ENCODE measurements at places on chromosomes 1 and 21.
A peak's percentile ranks its signal among the peaks of the same experiment; 100 is the strongest.

- DNase-seq: no peak
These were observed 17.2 kb downstream of the BSND start for GRCh38 chr1:55015731-55016620.

- DNase-seq: no peak
These were observed 43.4 kb downstream of the LTN1 start for GRCh38 chr21:28949318-28949717.

DNA sequence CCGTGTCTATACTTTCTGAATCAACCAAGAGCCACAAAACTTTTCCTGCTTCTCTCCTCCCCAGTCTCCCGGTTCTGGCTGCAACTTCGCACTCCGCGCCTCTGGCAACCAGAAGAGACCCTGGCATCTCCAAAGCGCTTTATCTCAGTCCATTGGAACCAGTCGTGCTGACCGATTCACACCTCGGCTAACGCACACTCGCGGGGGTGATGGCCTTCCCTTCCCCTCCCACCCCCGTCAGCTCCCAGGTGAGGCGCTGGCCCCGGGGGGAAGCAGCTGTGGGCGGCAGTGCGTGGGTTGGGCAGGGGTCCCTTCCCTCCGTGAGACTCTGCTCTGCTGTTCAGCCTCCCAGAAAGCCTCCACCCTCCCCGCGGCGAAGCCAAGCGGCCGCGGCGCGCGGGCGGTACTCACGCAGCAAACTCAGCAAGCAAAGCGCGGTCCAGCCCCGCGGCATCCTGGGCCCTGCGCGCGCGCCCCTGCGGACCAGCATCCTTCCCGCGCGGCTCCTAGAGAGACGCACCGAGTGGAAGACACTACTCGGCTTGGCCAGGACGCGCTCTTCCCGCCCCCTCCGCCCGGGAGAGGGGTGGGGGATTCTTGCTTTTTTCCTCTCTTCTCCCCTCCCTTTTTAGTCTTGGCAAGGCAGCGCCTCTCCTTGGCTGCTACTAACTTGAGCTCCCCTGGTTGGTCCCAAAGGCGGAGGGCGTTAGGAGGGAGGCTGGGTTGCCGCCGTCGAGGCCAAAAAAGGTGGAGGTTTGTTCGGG is at the start of gene CD34:
TSS of gene CD34 (minus strand) at position 535 of the 764 bp plus-strand sequence. CDS start at position 490, 45 bp downstream.
- peak; percentile 33 for DNase-seq

DNA sequence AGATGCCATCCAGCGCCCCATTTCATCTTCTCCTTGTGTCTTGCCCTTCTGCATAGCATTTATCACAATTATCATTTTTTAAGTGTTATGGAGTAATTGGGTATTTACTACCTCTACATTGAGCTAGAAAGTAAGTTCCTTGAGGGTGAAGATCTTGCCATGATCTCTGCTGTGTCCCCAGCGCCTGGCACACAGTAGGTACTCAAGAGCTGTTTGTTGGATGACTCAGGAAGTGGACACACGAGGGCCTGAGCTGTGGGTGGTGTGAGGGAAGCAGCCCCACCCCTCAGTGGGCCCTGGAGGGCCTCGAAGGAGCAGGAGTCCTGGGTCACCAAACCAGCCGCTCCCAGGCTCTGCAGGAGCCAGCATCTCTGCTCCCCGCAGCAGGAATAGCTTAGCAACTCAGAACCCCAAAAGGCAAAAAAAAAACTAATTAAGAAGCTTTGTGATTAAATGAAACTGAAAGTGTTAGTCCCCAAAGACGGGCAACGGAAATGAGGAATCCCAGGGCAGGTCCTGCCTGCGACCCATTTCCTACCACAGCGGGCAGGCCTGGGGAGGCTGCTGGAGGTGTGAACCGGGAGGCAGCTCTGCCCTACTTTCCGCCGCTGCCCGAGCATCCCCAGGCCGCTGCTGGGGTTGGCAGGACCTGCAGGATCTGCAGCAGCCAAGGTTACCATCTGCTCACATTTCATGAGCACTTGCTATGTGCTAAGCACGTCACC is 87.7 kb downstream of the LACTBL1 start:
- no peak for DNase-seq

DNA sequence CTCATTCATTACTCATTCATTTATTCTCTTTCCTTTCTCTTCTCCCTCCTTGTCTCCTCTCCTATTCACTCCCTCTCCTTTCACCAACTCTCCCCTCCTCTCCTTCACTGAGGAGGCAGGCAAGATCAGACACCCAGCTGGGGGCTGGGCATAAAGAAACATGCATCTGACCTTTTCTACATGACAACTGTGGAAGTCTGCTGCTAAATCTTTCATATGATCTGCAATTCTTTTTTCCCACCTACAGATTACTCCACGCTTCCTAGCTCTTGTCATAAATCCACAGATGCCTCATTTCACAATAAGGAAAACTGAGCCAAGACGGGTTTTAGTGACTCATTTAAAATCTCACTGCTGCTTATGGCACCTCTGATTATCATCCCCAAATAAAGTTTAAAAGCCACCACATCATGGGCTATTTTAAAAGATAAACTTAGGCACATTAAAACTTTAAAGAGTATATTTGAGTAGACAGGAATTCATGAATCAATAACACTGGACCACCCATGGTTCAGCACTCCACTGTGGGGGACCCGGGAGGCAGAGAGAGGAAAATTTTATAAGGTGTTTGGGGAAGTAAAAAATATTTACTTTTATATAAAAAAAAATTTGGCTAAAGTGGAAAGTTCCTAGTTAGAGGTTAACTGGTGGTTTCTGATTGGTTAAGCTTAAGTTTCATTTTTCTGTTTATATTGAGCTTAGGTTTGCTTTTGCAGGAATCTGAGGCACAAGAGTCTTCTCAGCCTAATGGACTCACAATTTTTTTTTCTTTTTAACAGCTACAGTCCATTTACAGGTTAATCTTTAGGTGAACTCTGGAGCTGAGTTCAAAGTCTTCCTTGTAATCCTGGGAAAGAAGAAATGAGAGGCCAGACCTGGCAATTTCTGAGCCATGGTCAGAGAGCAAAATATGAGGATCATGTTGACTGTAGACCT is 55.8 kb upstream of the DNAH14 start:
- DNase-seq: no peak

DNA sequence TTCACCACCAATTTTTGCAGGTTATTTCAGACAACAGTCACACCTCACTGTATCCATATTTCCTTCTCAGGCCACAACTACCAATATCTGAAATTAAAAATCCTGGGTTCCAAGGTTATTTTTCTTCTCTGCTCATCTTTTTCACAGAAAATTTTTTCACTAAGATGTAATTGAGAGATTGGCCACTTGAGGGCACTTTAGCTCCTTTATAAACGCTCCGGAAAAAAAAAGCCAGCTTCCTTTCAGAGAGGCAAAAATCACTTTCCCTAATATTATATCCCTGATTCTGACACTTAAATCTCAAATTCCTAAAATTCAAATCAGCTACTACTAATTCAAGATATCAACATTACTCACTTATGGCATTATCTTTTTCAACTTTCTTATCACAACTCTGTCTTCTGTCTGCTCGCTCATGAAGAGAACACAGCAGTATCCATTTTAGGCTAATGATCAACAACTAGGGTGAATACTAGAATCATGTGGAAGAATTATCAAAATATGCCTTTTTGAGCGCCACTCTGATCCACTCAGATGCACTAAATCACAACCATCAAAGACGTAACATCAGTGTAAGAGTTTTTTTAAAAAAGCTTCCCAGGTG is 101.4 kb upstream of the RGS1 start:
- peak; percentile 47 for DNase-seq

- DNase-seq: no peak
These were observed 30.6 kb upstream of the KCNE2 start for GRCh38 chr21:34333121-34333739.

DNA sequence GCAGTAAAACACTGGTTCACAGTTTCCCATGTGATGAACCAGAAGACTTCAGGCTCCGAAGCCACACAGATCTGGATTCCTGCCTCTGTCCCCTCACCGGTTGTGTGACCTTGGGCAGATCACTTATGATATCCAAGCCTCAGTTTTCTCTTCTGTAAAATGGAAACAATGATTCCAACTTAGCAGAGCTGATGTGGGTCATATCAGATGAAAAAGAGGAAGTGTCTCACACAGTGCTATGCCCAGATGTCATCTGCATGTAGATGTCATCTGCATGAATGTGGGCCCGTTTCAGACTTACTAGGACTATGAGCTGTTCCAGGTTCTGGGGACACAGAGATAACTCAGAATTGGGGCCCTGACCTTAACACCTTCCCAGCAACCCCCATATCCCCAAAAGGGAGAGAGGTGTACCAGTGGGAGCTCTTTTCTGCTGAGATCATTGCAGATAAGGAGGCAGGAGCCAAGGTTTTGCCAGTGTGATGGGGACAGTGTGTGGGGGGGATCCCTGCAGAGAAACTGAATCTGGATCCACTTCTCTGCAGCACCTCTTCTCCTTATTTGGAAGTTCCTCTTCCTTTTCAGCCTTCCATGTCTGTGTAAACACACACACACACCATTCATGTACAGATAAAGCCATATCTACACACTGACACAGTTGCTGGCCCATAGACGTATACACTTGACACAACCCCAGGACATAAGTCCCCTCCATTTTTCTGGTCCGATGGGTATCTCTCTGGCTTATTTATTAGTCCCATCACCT is 5.0 kb upstream of the ADGRB2 start:
- DNase-seq: peak; percentile 32

DNA sequence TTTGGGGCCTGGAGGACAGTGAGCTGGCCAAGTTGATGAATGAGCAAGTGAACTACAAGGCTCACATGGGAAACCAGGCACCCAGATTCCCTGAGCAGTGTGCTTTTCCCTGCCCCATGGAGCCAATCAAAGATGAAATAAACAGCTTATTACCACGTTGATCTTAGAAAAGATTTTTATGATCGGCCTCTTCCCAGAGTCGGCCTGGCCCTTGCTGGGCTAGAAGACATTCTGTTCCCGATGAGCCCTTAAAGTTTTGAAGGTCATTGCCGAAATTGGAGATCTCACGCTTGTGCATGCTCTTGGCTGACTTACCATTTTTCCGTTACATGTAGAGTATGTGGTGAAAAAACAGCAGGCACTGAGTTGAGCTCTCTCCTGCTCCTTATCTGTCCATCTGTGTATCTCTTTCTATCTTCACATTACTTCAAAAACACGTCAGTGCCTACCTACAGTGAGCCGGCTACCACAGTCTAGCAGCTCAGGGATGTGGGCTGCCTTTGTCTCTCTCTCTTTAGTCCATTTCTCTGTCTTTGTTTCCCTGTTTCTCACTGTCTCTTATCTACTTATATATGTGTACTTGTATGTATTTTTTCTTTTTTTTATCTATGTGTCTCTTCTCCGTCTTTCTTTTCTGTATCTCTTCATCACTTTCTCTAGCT is 248.8 kb upstream of the USP24 start:
- DNase-seq: no peak

Measured in NCI-H345 (cell line).